Omental fat pad (tissue), 4 donors: ENCODE measurements at places on chromosomes 6 and 20. TPM values are rescaled to one million over a fixed set of nuclear protein-coding genes. Genes with fewer than 3 reads are reported as not detected.

LTB gene
- total RNA-seq: 5.5 TPM

DNA sequence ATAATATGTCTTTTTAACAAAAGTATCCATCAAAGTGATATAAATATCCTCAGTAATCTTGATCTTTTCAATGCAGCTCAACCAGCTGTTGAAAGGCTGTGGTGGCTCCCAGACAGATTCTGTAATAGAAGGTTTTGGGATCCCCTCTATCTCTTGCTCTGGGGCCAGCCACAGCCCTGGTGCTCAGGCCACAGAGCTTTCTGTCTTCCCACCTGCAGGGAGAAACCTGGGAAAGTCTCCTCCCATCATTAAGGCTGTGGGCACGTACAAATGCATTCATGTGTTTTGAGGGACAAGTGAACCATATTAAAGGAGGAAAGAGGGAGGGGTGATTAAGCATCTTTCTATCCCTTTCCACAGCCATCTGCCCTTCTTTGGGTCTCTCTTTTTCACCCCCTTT, 183.1 kb downstream of the PRDM13 start:
- no peak for DNase-seq

DNA sequence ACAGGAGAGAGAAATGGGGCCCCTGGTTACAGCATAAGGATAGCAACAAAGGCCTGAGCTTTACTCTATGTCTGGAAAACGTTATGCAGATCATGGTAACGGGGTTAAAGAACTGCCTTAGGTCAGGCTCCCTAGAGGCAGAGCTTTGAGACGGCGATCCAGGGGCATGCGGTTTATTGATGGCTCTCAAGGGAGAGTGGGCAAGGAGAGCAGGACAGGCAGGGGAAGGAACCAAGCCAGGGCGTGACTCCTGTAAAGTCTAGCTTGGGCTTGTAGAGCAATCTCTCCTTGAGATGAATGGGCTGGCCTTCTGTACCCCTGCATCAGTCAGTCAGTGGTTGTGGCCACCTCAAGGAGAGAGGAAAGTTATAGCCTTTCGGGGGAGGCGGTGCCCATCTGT, 12.5 kb upstream of the FERMT1 start:
- DNase-seq: no peak

GRCh38 chr6:53634184-53634631, 31.3 kb downstream of the KLHL31 start:
- DNase-seq: no peak

DNA sequence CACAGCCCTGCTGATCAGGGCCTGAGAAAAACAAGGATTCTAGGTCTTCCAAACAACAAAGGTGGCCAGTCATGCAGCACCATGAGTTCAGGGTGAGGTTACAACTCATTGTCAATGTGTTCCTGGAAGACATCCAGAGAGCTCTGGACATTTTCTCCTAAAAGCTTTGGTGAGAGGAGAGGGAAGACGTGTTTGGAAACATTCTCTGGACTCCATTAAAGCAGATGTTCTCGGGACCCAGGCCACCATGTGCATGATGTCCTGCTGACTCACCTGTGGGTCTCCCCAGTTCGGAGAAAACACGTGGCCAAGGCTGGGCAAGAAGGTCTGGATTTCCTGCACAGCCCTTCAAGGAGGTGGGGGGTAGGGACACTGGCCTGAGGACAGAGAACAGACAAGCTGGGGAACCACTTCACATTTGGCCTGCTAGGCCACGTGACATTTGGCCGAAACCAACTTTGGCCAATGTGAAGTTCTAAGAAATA, 61.6 kb downstream of the KCNB1 start:
- DNase-seq: no peak
